ENCODE measurements at places on chromosomes 12 and 14.

DNA sequence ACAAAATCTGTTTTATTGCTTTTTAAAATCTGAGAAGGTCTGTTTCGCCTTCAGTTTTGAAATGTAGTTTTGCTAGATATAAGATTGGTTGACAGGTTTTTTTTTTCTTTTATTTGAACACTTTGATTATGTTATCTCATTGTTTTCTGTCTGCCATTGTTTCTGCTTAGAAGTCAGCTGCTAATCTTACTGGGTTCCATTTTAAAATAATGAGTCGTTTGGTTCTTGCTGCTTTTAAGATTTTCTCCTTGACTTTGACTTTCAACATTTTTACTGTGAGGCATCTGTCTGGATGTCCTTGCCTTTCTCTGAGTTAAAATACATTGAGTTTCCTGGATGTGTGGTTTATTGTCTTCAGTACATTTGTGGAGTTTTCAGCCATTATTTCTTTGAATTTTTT is 56.7 kb downstream of the ADIPOR2 start:
- DNase-seq, result no peak

DNA sequence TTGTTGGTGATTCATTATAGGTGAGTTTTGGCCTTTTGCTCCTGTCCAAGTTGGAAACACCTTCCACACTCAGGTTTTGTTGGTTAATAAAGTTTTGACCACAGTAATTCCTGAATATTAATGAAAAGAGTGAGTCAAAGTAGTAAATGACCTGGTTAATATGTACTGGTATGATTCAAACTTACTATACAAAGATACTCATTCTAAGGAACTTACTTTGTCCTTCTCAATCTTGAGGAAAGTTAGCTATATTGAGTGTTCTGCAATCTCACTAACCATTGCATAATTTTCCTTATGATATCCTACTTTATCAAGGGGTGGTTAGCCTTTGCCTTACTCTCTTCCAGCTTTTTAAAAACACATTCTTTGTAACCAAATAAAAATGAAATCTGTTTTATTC is 20.9 kb upstream of the HECTD1 start:
- DNase-seq, result no peak

GRCh38 chr14:67502867-67503266 is 14.3 kb upstream of the TMEM229B start:
- no peak for DNase-seq

- DNase-seq, result no peak
Observed at GRCh38 chr14:22487941-22488340, 101.1 kb downstream of the DAD1 start.

DNA sequence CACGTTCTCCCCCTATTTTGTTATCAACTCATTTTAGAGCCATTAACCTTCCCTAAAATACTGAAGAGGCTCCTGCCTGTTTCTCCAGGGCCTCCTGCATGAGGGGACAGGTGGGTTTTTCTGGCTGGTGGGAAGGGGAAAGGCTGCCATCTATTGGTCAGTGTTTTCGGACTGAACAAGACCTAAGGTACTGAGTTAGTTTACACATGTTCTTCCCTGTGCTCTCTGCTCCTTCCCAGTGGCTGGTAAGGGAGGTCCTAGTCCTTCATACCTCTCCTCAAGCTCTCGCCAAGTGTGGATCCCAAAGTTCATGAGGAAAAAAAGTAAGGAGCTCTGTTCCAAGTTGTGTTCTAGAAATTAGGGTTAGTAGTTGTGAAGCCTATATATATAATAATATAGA is 357.5 kb downstream of the FSCB start:
- no peak for DNase-seq

DNA sequence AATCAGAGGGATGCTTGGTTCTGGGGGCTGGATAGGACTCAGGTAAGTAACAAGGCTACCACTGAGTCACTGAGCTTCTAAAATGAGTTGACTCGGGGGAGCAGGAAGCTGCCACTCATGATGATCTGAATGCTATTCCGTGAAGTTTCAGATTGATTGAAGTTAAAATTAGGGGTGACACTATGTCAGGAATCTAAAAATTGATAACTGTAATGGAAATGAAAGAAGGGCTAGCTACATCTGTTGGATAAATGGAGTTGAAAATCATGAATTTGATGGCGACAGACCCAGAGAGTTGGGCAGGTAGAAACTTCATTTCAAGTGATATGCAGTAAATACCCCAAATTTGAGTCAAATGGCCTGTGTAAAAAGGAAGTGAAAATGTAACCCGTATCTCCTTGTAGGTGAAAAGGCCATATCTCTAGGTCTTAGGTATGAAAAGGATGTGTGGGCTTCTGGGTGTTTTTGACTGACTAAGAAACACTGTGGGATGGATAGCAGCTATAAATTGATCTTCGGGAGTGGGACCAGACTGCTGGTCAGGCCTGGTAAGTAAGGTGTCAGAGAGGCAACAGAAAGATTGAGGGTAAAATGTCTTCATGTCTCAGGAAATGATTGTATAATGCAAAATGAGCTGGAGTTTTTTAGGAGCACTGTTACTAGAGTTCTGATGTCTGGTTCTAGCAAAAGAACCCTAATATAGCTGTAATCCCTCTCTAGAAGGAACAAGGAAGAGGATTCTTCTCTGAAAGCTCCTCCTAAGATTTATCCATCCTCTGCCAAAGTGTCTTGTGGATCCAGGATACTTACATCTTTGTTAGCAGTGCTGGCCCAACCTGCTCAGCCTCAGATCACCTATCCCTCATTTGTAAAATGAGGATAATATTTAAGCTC is 57.3 kb downstream of the DAD1 start:
- DNase-seq, result no peak

DNA sequence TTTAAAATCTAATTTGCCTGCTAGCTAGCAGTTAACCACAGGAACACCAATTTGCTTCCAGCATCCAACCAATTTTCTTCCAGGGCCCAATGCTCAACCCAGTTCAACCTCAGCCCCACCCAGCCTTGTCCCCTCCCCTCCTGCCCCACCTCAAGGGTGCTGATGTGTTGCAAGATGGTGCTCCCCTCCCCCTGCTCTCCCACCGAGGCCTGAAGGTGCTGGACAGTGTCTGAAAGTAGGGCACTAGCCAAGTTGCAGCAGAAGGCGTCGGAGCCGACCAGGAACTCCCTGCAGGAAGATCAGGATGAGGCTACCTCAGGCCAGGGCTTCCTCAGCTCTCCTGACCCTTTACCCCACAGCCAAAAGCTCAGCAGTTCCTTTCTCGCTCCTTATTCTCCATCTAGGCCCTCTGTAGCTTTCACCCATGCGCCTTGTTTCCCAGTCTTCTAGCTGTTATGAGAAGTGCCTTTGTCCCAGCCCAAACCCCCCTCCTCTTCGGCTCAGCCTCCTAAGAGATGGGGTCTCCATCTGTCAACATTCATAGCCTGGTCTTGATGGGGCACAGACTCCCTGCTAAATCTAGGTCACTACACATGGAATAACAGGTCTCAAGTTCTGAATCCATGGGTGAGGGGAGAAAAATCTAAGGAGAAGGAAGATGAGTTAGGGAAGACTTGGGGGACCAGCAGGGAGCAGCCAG is 3.6 kb downstream of the STAT6 start:
- no peak for DNase-seq

DNA sequence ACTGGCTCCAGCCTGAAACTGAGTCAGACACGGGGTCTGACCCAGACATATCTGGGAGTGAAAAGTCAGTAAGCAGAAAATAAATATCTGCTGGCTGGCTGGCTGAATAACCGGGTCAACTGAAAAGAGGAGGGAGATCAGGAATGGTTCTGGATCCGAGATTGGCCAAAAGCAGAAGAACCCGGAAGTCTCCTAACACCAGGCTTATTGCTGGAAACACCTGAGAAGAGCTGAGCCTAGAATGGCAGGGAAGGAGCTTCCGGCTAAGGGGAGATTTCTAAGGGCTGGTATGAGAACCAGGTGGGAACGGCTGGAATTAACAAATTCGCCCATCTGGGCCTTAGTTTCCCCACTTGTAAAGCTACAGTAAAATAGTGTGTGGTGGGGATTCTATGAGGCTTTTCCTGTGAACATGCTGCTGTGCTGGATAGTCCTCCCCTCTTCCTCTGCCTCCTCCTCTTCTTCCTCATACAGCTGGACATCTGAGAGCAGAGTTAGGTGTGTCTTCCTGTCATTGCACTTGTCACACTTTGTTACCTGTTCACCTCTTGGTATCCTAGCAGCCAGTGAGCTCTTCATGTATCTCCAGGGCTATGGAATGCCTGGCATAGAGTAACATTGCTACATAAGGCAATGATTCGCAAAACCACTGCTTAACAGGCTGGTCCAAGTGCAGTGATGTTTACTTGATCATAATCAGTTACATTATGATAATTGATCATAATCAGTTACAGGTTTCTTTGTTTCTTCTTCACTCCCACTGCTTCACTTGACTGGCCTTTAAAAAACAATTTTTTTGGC is 2.0 kb upstream of the SHMT2 start:
- DNase-seq, result no peak

- DNase-seq, result peak; percentile 78
Observed at GRCh38 chr14:57268161-57269069, at the start of the genes AP5M1 and EXOC5. AP5M1 (plus strand) TSS chr14:57268971; CDS start chr14:57269315, 344 bp downstream. EXOC5 (minus strand) TSS chr14:57268905; CDS start chr14:57268648, 257 bp downstream.

- no peak for DNase-seq
Observed at GRCh38 chr12:67758521-67758920, 110.0 kb downstream of the DYRK2 start.

GRCh38 chr12:92568691-92569090 is 134.1 kb upstream of the PLEKHG7 start:
- DNase-seq, result no peak

DNA sequence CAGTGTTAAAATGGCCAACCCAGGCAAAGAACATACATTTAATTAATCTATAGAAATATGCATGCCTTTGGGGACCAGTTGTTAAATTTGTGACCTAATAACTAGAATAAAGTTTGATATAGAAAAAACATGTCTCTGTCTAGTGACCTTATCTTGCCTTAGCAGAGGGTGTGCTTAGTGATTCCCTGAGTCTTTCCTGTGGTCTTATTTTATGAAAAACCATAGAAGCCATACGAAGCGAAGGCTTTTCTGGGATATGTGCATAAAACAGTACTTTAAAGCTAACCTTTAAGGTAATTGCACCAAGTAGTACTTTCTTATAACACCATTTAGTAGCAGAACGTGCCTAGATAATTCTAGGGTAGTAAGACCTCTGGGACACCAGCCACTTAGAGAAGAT is 379.4 kb downstream of the ZFP36L1 start:
- DNase-seq, result no peak

DNA sequence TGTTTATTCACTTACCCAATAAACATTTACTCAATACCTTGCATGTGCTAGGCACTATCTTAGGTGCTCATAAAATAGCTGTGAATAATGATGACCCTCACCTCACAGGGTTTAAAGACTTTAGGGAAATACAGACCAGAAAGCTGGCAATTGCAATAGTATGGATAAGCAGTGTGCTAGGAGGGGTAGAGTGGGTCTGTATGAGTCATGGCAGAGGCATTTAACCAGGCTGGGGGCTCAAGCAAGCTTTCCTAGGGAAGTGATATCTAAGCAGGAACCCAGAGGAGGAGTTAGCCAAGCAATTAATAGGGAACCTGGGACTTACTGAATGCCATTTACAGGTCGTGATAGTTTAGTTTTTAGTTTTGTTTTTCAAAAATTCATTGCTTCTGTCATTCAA is 123.9 kb upstream of the CCDC198 start:
- DNase-seq, result no peak

DNA sequence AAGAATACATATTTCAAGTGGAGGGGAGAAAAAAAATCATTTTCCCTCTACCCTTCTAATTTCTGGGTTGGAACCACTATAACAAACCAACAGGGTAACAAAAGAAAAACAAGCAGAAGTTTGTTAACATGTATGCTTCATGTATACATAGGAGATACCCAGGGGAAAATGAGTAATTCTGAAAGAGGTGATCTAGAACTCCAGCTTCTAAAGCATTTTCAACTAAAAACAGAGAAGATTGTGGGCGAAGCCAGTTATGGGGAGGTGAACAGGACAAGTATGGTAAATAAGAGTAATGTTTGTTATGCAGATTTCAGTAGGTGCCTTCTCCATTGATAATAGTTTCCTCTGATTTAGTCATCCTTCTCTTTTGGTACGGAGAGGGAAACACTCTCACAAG is 16.7 kb downstream of the FNTB start:
- no peak for DNase-seq

DNA sequence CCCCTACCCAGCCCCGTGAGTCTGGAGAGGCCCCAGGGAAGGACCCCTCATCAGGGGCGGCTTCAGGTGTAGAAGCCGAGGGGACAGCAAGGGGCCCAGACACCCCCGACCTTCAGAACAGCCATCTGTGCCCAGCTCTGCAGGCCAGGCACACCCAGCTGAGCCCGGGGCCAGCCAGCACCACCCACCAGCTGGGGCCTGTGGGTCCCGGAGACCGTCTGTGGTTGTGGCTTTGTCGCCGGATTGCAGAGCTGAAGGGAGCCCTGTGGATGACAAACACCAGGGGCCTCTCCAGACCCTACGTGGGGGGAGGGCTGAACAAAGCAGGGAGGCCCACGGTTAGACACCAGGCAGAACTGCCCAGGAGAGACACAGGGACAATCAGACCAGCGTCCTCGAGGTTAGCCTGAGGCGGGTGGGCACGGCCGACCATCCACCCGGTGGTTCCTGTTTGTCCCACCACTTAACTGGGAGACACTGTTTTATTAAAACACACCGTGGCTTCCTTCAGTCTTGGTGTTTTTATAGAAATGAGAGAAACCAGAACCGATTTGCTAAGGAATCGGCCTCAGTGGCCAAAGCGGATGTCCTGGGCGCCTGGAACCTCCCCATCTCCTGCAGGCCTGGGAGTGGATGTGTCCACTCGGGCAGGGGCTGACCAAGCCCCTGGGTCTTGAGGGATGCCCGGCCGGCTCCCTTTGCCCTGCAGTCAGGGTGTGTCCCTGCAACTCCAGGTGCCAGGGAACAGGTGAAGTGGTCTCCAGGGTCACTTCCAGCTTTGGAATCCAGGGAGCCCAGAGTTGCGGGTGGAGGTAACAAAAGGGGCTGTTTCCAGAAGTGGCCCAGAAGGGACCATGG is 10.0 kb downstream of the C14orf180 start:
- DNase-seq, result no peak

DNA sequence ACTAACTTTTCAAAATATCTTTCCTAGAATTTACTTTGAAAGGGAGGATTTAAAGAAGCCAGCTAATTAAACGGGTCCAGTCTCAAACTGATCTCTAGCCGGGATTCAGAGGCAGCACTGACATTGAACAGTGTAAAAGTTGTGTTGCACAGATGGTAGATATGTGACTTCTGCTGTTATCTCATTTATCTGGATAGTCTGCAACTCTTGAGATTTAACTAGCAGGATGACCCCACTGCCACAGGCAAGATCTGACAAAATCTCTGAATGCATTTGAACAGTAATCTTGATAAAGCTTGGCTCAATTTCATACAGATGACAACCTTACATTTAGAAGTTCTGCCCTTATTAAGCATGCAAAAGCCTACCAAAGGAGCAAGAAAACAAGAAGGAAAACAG is 138.0 kb upstream of the CPNE8 start:
- DNase-seq, result no peak

GRCh38 chr14:91681118-91681517 is 50.8 kb downstream of the CATSPERB start:
- DNase-seq, result no peak

- DNase-seq, result no peak
Observed at GRCh38 chr12:32679920-32680237, 778 bp downstream of the DNM1L start.

GRCh38 chr14:72451054-72451972 is 442.6 kb downstream of the DPF3 start:
- no peak for DNase-seq

Measured in stimulated activated CD8-positive, alpha-beta memory T cell treated with anti-CD3 and anti-CD28 coated beads, Interleukin-4, amount 100 ng/mL, for 4 hours (primary cell).